ENCODE measurements at places on chromosomes 7 and 10.

DNA sequence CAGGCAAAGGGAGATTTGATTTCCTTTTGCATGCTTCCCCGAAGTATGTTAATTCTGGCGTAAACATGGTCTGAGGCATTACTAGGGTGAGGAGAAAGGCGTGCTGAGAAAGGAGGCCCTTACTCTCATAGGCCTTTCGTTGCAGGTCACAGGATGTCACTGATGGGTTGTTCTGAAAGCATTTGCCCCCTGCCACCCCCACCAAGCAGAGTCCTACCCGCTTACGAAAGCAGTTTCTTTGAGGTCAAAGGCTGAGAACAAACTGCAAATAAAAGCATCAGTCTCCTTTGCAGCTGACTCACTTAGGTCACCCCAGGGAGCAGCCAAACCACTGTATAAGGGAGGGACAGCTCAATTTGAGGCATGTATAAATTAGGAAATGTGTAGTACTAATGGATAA, 57.1 kb downstream of the BPGM start:
- no peak for DNase-seq

- no peak for DNase-seq
These were observed 38.8 kb downstream of the ERLIN1 start for GRCh38 chr10:100146875-100147650.

GRCh38 chr7:51660516-51660915, 343.9 kb upstream of the COBL start:
- DNase-seq: no peak

GRCh38 chr10:11194859-11195586, 177.4 kb downstream of the CELF2 start:
- no peak for DNase-seq

- DNase-seq: no peak
These were observed 114.8 kb upstream of the ADO start for GRCh38 chr10:62689712-62690111.

DNA sequence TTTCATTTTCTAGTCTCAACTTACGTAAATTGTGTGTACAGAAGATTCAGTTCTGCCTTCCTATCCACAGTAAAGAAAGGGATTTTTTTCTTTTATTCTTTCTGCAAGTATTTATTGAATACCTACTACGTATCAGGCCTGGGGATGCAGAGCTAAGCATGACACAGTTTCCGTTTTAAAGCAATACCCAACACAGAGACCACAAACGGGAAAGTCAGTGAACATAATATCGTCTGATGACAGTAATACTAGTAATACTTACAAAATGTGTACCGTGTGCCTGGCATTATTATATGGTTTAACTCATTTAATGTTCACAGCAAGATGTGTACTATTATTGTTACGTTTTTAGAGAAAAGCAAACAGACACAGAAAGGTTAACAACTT, 22.4 kb downstream of the REEP3 start:
- DNase-seq: no peak

DNA sequence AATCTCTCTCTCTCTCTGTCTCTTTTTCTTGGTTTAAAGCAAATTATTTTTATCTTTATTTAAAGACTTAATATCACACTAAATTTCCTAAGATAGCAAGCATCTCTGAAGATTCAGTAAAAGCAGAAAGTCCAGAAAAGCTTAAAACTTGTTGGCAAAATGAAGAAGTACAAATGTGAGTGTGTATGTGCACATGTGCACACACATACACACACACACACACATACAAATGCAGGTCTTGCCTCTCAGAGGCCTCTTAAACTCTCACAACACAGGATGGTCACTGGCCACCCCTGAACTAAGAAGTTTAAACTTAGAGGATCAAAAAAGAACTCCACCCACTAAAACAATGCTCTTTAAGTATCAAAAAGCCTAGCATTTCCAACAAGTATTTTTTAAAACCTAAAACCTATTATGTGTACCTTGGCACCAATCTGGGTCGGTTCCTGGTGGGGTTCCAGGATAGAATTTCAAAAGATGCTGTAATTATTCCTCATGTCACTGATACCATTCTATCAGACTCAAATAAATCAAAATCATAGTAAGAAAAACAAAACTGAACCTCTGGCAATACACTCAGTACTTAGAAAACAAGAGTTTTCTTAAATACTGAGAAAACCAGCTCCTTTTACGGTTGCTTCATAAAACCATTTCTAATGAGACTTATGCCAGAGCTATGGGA, 55.0 kb downstream of the SORBS1 start:
- DNase-seq: no peak

- no peak for DNase-seq
These were observed 31.3 kb downstream of the FAM204A start for GRCh38 chr10:118310822-118311221.

GRCh38 chr7:117836-118614, 74.3 kb upstream of the FAM20C start:
- DNase-seq: no peak

DNA sequence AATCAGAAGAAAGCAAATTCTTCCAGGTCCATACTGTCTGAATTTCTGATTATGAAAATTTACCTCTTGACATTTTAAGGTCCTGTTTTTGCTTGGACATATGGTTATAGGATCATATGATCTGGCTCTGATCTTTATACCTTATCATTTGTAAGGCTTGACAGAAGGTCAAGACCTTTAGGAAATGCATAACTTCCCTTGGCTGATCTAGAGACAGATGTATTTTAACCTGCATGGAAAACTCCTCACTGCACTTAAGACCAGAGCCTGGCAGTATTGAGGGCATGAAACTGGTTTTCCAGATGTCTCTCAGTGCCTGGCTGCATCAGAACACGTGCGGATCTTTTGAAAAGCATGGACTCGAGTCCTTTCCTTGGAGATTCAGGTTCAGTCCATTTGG, 55.9 kb downstream of the TRRAP start:
- no peak for DNase-seq

GRCh38 chr10:28628184-28628893, 49.0 kb upstream of the BAMBI start:
- DNase-seq: peak; percentile 28

- DNase-seq: no peak
These were observed 17.8 kb downstream of the SCD start for GRCh38 chr10:100364735-100365391.

DNA sequence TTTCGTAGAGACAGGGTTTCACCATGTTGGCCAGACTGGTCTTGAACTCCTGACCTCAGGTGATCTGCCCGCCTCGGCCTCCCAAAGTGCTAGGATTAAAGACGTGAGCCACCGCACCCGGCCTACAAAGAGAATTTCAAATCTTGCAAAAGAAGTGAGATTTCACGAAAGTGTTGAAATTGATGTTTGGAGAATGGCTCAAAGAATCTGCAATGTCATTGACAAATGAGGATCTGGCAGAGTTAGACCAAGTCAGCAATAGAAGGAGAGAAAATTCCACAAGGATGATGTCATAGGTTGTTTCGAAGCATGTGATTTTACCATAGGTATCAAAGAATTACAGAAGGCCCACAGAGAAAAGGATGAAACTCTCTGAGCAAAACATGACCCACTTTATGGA, 71.7 kb downstream of the LYZL2 start:
- DNase-seq: no peak

GRCh38 chr7:99677013-99677647, 2.7 kb downstream of the CYP3A5 start:
- no peak for DNase-seq

DNA sequence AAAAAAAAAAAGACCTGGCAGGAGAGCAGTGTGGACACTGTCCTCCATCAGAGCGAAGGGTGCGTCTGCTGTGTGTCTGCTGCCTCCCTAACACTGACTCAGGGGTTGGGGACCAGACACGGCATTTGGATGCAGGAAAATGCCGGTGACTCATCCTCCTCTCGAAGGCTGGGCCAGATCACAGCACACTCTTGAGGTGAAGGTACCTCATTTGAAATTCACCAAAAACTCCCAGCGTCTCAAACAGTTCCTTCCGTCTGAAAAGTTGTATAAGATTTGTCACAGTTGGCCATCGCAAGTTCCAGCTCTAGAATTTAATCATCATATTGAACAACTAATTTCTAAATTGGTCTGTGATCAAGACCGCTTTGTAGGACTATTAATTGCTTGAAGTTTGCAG, 118.1 kb upstream of the LYZL2 start:
- DNase-seq: no peak

DNA sequence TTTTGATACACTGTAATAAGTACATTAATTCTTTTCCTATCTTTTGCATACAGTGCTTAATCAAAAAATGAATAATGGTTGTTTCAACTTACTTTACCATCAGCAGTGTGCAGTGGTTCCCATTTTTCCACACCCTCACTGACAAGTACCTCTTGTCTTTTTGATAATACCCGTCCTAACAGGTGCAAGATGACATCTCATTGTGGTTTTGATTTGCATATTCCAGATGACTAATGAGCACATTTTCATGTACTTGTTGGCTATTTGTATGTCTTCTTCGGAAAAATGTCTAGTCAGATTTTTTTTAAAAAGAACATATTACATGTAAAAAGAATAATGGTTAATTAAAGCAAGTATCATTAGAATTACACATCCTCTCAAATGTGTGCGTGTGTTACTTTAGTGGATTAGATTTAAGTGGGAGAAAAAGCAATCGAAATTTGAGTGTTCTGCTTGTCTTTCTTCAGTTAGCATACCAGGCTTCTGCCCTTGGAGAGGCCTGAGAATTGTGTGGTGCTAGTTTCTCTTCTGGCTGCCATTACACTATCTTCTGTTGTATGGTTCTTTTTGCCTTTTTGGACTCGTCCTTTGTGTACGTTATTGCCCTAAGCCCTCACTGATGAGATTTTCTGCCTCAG, 291.2 kb downstream of the AUTS2 start:
- DNase-seq: no peak

- DNase-seq: no peak
These were observed 5.1 kb downstream of the ZNF680 start for GRCh38 chr7:64557601-64558322.

DNA sequence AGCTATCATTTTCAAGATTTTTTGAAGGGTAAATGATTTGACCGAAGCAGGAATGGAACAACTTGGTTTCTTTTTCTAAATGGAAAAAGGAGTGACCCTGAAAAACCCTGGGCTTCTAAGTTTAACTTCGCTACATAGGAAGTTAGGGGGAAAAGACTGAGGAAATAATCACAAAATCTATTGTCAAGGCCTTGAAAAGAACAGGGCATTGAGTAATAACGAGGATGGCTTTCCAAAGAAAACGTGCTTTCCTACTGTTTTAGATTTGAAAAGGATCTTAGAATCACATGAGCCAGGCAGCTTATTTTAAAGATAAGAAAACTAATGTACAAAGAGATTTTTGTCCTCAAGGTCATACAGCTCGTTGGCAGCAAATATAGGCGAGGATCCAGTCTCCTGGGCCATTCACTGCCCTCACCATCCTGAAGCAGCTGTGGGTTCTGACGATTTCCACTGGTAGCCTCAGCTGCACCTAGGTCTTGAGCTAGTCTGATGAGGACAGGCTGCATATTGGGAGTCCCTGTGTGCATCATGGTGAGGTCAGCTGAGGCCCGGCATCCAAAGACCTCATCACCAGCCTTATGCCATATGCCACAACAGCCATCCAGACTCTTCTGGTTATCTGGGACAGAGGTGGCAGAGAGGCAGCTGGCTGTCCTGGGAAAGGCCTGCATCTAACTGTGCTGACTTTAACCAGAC, 384.7 kb upstream of the NRP1 start:
- no peak for DNase-seq

DNA sequence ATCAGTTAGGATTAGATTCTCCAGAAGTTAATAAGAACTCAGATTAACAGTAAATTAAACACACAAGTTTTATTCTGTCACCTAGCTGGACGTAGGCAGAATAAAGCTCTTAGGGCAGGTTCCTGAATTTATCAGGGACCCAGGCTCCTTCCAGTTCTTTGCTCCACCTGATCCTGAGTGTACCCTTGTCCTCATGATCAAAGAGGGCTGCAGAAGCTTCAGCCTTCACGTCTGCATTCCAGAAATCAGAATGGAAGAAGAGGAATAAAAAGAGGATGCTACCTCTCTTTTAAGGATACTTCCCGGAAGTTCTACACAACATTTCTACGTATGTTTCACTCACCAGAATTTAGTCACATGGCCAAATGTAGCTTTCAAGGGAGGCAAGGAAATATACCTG, 1.7 kb upstream of the GSAP start:
- DNase-seq: no peak

- DNase-seq: no peak
These were observed 1.6 kb upstream of the CRPPA start for GRCh38 chr7:16422917-16423316.

DNA sequence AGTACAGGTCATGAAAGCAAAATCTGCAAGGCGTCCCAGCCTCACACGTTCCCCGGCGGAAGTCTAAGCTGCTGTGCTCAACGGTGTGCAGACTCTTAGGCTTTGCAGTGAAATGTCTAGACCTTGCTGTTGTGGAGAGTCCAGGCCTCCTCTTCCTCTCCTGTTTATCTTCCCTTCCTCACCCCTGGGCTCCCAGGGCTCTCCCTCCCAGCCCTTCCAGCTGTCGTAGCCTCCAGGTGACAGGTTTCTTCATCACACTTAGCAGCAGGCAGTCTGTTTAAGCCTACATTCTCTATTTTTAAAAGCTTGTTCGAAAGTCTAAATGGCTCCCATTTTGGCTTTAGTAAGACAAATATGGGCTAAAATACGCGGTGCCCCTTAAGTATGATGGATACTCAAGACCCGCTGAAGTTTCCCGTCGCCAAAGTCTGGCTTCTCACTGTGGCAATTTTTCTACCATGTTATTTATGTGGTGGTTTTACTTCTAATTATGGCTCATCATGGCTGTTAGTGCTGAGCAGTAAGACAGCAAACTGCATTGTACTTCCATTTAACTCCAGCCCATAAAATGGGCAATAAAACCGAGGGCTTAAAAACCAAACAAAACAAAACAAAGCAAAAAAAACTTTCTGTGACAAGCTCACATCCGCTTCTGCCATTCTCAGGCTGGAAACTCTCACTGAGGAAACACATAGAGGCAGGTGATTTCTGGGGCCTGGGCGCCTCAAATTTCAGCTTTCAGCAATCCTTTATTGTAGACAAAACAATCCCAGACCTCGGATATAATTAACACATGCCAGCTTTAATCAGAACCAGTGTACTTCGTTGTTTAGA, 243.2 kb downstream of the SNX10 start:
- no peak for DNase-seq

DNA sequence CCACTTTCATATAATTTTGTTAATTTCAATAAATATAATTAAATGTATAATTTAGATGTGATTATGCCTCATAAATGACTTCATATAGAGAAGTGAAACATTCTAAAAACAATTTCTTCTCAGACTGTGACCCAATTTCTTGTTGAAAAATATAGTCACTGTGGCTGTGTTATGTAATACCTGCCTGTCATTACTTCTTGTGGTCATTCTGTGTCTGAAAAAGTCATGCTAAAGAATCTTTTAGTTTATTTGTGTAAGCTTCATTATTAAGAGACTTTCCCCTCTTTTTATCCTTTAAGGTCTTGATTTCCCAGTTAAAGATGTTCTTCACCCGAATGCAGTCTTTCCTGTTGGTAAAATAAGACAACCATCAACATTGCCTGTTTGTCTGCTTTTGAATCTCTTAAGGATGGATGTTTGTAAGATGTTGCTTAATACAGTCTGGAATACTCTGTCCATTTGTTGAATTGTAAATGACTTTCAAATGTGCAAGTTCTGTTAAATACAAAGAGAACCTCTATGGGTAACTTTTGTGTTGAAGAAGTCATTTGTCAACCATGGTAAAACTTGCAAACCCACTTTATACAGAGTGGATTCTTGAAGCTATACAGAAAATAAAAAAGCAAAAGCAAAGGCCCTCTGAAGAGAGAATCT, 16.0 kb downstream of the KAT6B start:
- DNase-seq: no peak
